ENCODE measurements at places on chromosomes 6 and 20.

GRCh38 chr6:747921-748320, 55.0 kb upstream of the EXOC2 start:
- DNase-seq, result no peak

DNA sequence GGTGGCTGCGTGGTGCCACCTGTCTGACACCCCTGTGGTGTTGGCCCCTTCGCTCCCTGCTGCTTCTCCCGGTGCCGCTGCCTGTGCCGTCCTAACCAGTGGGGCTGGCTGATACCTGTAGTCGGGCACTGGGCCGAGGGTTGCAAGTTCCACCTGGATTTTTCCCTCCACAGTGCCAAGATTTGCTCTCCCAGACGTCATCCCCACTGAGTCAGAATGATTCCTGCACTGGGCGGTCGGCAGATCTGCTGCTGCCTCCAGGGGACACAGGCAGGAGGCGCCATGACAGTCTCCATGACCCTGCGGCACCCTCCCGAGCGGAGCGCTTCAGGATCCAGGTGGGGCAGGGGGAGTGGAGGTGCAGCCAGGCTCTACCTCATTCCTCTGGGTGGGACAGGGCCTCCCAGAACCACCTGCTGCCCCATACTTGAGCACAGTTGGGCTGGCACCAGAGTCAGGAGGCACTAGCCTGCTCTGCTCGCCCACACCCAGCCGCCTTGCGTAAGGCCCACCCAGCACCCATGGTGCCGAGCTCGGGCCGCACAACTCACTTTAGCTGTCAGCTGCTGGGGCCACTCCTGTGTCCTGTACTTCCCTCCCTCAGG, 60.2 kb downstream of the TCP11 start:
- no peak for DNase-seq

DNA sequence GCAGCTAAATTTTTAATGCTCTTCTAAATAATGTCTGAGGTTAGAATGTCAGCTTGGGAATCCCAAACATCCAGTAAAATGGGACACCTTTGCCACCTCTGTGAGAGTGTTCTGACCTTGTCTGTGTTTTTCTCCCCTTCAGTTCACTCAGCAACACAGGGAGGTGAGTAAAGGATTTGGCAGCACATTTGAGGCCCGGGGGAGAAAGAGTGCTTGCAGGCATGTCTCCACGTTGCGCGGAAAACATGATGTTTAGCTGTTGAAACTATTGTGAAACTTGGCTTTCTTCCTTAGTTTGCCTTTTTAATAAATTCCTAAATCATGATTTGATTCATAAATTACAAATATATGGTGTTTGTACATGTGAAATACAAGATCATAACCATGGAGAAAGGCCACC, 707.8 kb upstream of the FLRT3 start:
- no peak for DNase-seq

- no peak for DNase-seq
Measured at GRCh38 chr20:30286157-30286556, 971.3 kb upstream of the DEFB115 start.

- peak; percentile 54 for DNase-seq
Measured at GRCh38 chr20:45987108-45987780, 15.2 kb upstream of the ZNF335 start.

DNA sequence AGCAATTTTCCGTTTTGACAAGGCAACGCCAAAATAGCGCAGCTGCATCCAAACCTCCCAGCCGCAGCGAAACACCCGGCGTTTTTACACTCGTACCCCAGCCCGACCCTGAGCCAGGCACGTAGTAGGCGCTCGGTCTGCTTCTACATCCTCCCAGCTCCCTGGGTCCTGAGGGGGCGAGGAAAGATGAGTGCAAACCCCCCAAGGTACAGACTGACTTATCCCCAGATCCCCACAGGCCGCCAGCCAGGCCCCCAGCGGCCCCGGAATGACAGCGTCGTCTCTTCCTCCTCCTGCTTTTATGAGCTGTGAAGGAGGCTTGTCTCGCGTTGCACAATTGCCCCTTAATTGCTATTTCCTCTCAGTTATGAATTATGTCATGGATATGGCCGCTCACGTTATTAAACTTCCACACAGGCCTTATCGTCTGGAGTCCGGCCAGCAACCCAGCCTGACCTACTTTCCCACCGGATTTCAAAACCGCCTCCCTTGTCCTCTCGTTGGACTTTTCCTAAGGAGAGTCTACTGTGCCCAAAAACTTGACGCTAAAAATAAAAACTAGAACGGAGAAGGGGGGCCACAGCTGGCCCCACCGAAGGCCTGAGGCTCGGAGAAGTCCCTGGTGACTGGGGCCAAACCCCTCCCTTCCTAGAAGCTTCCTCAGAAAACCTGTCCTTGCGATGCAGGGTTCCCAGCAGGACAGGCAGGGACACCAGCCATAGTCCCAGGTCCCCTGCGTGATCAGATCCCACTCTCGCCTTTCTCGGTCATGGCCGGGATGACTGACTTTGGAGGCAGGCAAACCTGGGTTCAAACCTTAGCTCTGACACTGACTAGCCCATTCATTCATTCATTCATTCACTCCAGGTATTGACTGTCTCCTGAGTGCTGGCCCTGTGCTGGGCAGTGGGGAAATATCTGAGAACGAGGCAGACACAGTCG, 130.9 kb upstream of the PTPN1 start:
- no peak for DNase-seq

DNA sequence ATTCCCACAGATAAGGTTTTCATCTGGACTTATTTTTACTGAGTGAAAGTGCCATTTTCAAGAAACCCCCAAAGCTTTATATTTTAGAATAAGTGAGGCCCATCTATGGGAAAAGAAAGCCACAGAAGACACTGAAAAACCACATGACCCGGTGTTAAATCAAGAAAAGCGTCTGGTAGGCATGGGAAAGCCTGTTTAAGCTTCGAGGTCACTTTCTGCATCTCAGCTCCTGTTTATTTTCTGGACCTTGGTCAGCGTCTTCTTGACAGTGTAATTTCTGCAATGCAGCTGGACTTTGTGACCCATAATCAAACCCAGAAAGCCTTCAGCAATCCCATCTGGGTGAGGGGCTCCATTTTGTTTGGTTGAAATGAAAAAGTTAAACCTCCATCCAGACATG, 59.6 kb upstream of the NEDD9 start:
- no peak for DNase-seq

DNA sequence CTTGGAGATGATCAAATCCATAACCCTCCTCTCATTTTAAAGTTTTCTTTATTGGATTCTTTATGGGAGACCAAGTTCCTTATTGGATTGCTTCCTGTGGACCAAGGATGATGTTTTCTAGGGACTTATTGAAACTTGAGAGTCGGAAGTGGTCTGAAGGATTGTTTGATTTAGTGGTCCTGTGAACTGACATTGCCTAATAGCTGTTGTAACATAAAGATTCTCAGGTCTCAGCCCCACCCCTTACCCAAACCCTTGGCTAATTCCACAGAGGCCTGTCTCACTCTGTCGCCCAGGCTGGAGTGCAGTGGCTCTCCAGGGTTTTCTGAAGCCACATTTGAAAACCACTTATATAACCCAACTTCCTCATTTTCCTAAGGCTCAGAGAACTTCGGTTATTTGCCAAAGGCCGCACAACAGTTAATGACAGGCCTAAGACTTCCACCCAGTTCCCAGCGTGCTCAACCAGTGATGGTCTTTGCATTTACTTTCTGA, 77.0 kb downstream of the ATXN1 start:
- DNase-seq, result no peak

GRCh38 chr6:116073765-116074440, 13.2 kb upstream of the FRK start:
- no peak for DNase-seq

GRCh38 chr6:8006208-8006607, 58.0 kb downstream of the BLOC1S5 start:
- DNase-seq, result no peak

DNA sequence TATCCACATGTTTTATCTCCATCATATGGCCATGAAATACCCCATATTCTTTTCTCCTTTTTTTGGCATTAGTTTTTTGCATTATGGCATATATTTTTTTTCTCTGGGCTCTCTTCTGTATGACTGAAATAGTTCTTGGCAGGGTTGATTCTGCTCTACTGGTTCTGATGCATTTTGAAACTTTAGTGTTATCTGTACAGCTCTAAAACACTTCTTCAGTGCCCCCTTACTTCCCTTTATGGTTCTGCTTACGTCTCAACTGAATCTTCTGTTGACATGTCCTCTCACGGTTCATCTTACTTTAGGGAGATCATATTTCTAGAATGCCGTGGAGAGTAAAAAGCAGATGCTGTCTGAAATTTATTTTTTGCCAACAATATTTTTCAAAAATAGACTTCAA, 23.2 kb upstream of the TXNDC5 start:
- no peak for DNase-seq

- no peak for DNase-seq
Measured at GRCh38 chr20:48866936-48867335, 39.1 kb upstream of the PREX1 start.

- no peak for DNase-seq
Measured at GRCh38 chr20:63963348-63963741, 6.4 kb downstream of the ZNF512B start.
